Activated CD4-positive, alpha-beta T cell treated with anti-CD3 and anti-CD28 coated beads, Interleukin-2, Interleukin-4, amounts not matched to agents 100 ng/mL and 50 ng/mL, durations not matched to agents 16 hours and 8 hours (primary cell): ENCODE measurements at places on chromosomes 6 and 20.

GRCh38 chr6:107621229-107621937, 131.5 kb downstream of the SOBP start:
- no peak for DNase-seq

DNA sequence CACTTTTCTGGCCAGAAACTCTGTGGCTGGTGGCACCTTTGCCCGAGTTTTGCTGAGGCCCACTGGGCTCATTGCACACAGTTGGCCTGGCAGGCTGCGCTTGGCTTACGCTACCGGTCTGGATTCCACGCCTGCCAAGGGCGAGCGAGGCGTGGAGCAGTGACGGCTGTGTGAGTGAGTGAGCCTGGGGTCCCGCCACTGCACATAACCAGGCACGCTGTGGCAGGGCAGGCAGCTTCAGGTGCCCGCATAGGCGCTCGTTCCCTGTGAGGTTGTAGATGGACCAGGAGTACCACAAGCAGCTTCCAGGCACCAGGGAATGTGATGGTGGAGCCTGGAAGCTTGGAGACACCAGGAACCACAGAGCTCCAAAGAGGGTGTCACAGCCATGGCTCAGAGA, 190.1 kb upstream of the DEFB112 start:
- no peak for DNase-seq

GRCh38 chr20:53394433-53394832, 199.2 kb downstream of the ZNF217 start:
- no peak for DNase-seq

GRCh38 chr6:134511984-134512683, 194.2 kb upstream of the SGK1 start:
- no peak for DNase-seq

- no peak for DNase-seq
Observed at GRCh38 chr20:26209171-26209941, 512.7 kb upstream of the ZNF337 start.

DNA sequence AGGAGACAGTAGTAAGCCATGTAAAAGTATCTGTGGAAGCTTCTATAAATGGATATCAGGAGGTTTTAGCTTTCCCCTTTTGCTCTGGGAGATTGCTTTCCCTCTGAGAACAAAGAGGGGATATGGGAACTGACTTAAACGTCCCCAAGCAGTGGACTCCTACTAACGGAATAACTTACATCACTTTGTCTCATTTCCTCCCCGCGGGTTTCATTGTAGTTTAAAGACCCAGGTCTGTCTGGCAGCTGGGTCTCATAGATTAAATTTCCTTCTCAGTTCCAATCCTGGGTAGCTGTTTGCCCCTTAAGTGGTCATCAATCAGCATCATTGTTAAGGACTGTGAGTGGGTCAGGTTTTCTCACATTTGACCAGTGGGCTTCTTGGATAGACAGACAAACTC, 68.7 kb downstream of the PLAGL1 start:
- no peak for DNase-seq

DNA sequence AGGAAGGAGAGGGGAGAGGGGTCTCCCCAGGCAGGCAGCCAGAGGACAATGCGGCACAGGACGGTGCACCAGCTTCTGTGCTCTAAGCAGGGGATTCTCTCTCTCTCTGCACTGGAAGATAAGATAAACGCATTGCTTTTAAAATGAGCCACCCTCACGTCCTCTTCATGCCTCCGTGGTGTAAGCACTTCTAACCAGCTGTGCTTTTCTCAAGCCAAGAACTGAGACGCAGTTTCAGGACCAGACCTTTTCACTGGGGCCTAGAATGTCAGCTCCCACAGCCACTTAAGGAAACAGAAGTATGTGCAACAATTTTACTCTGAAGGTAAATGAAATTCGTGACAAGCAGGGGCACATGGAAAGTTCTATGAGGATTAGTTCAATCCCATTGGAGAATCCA, 82.4 kb downstream of the PSMB1 start:
- no peak for DNase-seq

GRCh38 chr6:106087548-106088325, 1.6 kb downstream of the PRDM1 start:
- DNase-seq, result no peak

GRCh38 chr6:110322151-110322873, 35.8 kb downstream of the METTL24 start:
- no peak for DNase-seq

DNA sequence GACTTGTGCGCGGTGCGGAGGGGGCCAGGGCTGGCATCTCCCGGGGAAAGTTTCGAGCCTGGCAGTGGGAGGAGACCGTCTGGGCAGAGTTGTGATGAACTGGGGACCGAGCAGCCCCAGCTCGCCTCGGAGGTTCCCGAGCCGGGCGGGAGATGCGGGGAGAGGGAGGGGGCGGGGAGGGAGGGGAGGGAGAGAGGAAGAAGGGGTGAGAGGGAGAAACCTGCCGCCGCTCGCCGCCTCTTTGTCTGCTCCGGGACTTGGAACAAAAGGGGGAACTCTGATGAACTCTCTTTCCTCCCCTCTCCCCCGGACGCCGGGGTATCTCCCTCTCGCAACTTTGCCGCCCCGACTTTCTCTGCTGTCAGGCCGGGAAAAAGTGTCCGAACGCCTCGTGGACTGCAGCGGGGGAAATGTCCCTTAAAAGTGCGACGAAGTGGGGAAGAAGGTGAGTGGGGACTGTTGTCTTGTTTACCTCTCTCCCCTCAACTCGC, 72.7 kb downstream of the SOX4 start:
- DNase-seq, result no peak

GRCh38 chr6:43075670-43076463, at the start of gene PTK7:
TSS of gene PTK7 (plus strand) at chr6:43076314. CDS start at chr6:43076489, 175 bp downstream.
- DNase-seq, result no peak

DNA sequence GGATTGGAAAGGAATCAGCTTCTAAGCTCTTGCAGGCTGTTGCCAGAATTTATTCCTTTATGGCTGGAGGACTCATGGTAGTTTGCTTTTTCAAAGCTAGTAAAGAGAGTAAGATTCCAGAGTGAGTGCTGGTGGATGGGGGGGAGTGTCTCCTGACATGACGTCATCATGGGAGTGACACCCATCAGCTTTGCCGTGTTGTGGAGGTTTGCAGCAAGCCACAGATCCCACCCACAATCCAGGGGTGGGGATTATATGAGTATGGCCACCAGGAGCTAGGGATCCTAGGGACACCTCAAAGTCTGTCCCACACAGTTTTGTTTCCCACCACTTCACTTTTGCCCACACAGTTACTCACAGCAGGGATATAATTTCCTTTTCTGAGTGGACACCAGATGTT, 28.7 kb upstream of the PMEPA1 start:
- no peak for DNase-seq

DNA sequence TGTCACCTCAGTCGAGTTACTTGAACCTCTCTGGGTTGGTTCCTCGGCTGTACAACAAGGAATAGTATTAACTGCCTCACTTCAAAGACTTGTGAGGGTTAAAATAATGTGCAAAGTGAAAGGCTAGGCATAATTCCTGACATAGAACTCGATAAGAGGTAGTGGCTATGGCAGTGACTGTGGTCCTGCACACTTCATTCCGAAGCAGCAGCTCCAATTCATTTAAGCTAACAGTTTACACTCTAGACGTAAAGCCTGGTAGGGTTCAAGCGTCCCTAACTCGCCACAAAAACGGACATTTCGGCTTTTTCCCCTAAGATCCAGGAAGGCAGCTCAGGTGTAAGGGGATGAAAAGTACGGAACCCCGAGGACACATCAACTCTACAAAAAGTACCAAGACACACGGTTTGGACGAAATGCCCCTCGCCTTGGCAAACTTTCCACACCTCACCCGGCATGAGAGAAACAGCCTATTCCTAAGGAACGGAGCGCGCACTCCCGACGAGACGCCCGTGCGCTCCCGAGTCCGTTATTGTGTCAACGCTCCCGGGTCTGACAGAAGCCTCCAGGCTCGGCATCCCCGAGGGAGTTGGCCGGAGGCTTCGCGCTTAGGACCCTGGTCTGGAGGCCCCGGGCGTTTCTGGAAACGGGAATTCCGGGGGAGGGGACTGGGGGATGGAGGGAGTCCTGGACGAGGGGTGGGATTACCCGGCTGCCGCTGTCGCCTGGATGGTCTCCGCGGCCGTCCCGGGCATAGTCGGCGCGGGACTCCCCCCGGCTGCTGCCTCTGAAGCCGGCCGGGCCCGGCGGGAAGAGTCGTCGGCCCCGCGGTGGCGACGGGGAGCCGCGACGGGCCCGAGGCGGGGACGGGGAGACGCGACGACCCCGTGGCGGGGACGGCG, 937 bp downstream of the ZNF318 start:
- no peak for DNase-seq

DNA sequence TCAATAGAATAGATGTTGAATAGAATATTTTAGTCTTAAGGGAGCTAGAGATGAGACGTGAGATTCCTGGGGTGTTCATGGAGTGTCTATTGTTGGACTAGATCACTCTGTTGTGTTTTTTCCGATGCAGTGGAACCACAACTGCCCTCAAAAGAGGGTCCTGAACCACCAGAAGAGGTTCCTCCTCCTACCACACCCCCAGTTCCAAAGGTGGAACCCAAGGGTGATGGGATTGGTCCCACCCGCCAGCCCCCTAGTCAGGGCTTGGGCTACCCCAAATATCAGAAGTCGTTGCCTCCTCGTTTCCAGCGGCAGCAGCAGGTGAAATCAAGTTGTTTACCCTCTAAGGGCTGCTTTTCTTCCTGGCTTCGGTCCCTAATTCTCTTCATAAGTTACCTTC, 8.5 kb downstream of the PRRC2A start:
- DNase-seq, result no peak

- DNase-seq, result no peak
Observed at GRCh38 chr20:4800676-4801449, 79.2 kb downstream of the PRND start.

DNA sequence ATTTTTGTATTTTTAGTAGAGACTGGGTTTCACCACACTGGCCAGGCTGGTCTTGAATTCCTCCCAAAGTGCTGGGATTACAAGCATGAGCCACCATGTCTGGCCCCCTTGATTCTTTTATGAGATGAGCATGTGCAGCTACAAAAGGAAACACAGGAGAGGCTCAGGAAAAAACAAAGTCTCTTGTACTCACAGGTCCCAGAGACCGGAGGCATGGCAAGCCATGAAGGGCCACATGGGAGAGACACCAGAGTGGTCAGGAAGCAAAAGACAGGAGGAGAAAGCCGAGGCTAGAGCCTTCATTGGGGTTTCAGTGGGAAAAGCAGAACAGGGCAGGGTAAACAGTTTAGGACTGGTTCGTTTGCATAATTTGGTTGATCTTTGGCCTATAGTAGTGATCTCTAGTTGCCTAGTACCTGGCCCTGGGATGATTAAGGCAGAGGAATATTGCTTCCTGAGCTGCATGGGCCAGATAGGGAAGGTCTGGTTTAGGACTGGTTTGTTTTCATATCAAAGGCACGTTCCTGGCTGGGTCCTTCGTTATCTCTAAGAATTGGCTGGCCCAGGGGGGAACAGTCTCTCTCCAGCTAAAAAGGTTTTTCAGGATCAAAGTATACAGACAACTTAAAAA, 48.2 kb upstream of the PRND start:
- DNase-seq, result no peak

- DNase-seq, result no peak
Observed at GRCh38 chr6:28791002-28791383, 132.8 kb downstream of the TRIM27 start.

DNA sequence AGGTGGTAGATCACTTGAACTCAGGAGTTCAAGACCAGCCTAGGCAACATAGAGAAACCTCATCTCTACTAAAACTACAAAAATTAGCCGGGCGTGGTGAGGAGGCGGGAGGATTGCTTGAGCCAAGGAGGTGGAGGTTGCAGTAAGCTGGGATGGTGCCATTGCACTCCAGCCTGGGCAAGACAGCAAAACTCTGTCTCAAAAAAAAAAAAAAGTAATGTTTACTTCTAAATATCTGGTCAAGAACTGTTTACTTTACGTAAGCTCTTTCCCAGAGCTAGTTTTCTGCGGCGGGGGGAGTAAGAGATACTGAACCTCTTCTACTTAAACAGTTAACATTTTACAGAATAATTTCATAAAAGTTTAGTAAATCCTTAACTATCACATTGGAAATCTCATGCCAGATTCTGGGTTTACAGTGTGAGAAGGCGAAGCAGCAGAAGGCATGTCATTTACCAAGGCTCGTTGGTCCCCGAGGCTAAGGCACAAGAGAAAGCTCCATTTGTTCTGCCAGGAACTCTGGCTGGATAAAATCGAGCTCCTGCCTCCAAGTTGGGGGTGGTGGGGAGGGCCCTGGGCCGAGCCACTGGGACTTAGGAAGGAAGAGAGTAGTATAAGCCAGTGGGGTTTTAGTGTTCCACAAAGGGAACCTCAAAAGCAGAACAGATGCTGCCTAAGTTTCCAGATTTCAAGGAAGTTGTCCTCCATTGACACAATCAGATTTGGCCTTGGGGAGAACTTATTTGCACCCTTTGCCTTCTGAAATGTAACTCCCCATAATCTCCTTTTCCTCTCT, 41.7 kb downstream of the ARFGEF2 start:
- no peak for DNase-seq

GRCh38 chr20:53914091-53914780, 156.2 kb downstream of the BCAS1 start:
- DNase-seq, result no peak

- no peak for DNase-seq
Observed at GRCh38 chr20:5182615-5183254, 55.9 kb downstream of the CDS2 start.

DNA sequence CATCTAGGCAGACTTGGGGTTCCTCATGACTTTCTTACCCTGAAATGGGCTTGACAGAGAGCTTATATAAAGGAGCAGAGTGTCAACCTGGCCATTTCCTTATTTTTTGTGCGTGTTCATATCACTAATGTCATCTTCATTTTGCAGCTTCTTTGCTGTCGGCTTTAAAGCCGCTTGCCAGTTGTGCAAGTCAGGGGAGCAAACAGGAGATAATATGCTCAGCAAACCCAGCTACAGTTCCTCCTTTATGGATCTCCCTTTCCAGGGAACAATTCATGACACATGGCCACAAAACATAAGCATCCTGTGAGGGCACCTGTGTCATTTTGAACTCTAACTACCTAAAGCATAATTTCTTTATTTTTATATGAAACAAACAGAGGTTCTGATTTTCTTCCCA, 6.5 kb upstream of the TUBB2B start:
- DNase-seq, result no peak

GRCh38 chr6:15809367-15809766, 146.5 kb upstream of the DTNBP1 start:
- DNase-seq, result no peak

- no peak for DNase-seq
Observed at GRCh38 chr6:69790629-69791028, 6.2 kb downstream of the LMBRD1 start.

DNA sequence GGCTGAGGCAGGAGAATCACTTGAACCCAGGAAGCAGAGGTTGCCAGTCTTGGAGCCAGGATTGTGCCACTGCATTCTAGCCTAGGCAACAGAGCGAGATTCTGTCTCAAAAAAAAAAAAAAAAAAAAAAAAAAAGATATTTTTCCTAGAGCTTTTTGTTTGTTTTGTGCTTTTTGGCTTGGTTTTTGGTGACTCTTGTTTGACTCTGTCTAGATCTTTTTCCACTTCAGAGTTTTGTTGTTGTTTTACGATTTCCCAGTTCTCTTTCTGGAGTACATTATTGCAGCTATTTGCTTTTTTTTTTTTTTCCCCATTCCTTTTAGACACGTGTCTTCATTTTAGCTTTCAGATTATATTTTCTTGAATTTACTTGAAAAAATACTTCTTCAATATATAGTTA, 67.0 kb upstream of the AKAP12 start:
- no peak for DNase-seq

GRCh38 chr6:51855310-51856082, 231.9 kb downstream of the PKHD1 start:
- DNase-seq, result peak; percentile 63

GRCh38 chr6:52420668-52421358, 671 bp downstream of the EFHC1 start:
- DNase-seq, result no peak

- no peak for DNase-seq
Observed at GRCh38 chr20:50456452-50457324, 53.5 kb upstream of the PTPN1 start.

GRCh38 chr6:82251942-82252341, 4.4 kb upstream of the IBTK start:
- DNase-seq, result peak; percentile 29
